Activated T-helper 1 cell treated with anti-CD3 and anti-CD28 coated beads, Interleukin-2, amount 50 U/mL, for 16 hours (primary cell): ENCODE measurements at places on chromosomes 5 and 9.

- DNase-seq: no peak
Observed at GRCh38 chr9:108136656-108137055, 647.1 kb upstream of the KLF4 start.

GRCh38 chr9:68455451-68455850, 85.2 kb downstream of the TMEM252 start:
- DNase-seq: no peak

DNA sequence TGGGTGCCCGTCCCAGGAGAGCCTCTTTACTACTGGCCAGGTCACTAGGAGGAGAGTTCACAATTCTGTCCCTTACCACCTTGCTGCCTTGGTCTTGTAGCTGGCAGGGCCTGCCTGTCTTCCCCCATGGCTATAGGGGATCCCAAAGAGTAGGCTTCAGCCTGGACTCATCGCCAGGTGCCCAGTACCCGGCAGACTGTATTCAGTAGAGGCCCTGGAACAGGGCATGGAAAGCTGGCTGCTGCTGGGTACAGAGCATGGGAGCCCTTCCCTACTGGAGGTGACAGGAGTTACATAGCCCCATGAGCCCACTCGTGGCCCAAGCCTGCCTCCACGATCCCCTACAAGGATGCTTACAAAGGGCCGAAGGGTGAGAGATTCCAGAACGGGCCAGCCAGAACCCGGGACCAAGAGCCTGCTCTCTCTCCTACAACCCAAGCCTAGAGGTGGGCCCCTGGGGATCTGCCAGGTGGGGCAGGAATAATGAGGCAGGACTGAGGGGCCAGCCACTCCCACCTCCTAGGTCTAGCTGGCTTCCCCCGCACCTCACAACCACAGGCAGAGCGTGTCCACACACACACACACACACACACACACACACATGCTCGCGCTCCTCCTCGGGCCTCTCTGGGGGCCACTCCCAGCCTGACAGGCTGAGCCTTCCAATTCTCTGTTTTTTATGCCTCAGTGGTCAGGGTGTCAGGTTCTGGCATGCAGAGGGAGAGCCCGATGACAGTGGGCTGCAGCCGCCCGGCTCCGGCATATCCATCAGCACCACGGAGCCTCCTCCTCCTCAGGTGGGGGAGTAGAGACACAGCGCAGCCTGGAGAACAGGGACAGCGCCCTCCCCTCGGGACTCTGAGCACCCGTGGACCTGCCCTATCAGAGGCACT, 186.0 kb downstream of the PAX5 start:
- no peak for DNase-seq

DNA sequence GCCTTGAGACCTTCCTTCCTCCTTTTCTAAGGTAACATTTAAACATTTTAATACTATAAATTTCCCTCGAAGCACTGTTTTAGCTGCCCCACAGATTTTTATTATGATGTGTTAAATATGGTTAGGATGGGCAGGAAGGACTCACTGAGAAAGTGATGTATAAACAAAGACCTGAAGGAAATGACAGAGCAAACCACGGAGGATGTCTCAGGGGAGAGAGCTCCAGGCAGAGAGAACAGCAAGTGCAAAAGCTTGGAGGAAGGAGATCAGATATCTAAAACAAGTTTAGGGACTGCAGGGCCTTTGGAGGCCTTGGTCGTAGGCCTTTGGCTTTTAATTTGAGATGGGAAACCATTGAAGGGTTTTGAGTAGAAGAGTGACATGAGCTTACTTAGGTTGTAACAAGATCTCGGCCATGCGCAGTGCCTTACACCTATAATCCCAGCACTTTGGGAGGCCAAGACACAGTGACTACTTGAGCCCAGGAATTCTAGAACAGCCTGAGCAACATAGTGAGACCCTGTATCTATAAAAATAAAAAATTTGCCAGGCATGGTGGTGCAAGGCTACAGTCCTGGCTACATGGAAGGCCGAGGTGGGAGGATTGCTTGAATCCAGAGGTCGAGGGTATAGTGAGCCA, 35.5 kb upstream of the LRRTM2 start:
- DNase-seq: no peak

GRCh38 chr5:100846772-100847171, 56.3 kb downstream of the ST8SIA4 start:
- DNase-seq: no peak

- no peak for DNase-seq
Observed at GRCh38 chr9:108748776-108749175, 107.0 kb downstream of the ACTL7B start.

DNA sequence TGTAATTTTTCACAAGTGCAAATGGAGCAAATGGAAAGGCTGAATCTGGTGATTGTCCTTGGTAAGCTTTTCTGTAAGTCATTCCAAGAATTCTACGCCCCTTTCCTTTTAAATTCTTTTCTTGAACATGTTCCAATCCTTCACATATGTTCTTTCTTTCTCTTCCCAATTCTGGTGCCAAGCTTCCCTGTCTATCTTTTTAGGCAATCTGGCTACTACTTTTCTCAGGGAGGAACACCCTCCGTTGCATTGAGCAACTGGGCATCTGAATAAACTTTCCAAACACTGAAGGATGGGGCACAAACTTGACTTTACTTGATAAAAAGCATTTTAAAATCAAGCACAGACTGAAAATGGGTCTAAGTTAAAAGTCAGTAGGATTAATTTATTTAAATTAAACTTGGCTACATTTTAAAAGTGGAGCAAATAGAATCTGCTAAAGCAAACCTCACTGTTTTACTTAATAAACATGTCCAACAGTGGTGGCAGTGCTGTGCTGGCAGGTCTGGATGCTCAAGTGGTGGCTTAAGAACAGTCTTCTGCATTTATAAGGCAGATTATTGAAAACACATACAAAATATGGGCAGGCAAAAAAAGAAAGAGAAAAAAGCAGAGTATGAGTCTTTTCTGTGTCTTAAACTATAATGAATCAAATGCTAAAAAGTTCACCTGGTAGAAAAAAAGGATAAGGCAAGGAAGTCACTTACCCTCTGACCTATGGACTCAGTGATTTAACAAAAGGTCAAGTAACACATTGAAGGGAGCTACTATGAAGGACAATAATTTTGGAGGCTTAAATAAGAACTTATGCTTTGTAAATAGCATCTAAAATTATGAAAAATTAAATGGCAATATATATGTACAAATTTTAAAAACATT, 5.4 kb downstream of the ELL2 start:
- DNase-seq: no peak

DNA sequence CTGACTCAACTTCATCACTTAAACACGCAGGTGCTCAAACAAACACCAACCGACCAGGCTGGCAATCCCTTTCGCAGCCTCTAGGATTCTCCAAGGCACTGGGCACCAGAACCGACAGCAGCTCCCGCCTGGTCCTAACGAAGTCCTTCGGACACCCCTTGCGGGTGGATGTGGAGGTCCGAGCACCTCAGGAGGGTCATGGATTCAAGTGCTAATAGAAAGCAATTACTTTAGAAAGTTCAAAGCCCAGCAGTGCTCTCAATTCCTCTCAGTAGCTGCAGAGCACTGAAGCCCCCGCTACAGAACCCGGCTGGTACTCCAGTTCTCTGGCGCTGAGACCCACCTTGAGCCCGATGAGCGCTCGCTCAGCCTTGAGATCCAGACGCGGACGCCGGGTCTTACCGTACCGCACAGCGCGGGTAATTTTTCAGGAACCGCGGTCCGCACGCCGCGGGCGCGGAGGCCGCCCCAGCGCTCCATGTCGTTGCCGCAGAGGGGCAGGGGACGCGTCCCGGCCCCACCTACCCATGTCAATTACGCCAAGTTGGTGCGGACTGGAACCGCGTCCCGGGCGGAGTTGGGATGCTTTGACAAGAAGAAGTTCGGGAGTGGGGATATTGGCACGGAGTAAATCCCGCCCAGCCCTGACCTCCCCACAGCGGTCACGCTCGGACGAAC, 638 bp downstream of the MARCHF3 start:
- peak; percentile 15 for DNase-seq

- no peak for DNase-seq
Observed at GRCh38 chr5:119343052-119343451, 12.8 kb upstream of the TNFAIP8 start.

DNA sequence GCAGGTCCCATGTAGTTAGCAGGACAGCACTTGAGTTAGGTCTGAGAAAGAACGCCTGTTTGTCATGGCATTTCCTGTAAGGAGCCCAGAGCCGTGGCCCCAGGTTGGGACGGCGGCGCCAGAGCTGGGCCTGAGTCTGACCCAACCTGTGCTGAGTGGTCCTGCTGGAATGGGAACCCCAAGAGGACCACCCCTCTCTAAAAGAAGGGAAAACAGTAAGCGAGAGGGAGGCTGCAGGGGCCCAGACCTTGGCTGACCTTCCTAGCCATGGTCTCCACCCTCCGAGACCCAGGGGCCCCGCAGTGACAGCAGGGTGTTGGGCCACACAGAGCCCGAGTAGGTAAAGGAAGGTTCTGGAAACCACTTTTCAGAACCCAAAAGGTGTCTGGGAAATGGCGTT, 1.8 kb upstream of the LRRC14B start:
- no peak for DNase-seq

- DNase-seq: no peak
Observed at GRCh38 chr9:83533296-83533695, 4.9 kb downstream of the FRMD3 start.

DNA sequence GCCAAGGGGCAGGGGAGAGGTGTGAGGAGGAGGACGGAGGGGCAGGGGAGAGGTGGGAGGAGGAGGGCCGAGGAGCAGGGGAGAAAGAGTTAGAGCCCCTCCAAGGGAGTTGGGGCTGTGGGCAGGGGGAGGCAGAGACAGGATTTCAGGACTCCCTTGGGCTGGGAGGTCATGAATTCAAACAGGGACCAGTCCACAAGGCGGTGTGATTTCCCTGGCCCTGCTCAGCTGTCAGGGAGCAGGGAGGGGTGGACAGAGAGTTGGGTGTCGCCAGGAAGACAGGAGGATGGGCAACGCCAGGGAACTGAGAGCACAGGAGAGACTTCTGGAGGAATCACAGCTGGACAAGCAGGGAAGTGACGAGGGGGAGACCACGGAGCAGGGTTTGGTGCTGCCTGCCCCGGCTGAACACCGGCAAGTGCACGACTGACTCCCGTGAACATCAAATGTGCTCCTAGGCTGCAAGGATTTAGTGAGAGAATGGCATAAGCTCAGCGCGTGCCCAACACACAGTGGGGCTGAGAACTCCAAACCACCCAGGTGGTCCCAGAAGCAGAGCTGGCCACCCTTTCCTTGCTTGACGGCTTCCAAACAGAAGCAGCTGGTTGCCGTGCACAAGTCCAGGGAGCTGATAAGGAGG, 17.8 kb upstream of the OLFM1 start:
- DNase-seq: no peak

DNA sequence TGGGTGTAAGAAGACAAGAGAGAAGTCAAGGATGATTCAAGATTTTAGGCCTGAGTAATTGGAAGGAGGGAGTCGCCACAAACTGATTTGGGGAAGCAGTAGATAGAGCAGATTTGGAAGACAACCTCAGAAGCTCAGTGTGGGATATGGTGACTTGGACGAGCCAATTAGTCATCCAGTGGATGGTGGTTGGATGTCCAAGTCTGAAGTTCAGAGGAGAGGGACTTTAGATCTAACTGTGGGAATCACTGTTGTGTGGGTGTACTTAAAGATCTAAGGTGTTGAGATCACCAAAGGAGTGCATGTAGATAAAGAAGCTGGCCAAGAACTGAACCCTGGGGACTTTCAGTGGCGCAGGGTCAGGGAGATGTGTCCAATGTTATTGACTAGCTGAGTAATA, 2.2 kb downstream of the IDNK start:
- no peak for DNase-seq

DNA sequence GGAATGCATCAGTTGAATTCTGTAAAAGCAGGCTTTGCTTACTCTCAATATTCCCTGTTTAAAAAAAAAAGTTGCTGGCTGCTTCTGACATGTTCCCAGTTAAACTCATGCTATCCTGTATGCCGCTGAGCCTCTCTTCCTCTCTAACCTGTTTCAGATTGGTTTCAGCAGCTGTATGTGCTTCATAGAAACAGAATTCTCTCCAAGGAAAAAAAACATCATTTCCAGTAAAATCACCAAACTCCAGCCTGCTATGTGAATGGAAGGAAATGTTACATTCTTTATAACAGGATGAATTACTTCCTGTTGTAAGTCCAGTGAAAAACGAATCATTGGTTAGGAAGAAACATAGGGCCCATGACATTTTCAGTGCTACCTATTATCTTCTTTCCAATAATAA, 25.7 kb upstream of the KCNV2 start:
- DNase-seq: no peak

DNA sequence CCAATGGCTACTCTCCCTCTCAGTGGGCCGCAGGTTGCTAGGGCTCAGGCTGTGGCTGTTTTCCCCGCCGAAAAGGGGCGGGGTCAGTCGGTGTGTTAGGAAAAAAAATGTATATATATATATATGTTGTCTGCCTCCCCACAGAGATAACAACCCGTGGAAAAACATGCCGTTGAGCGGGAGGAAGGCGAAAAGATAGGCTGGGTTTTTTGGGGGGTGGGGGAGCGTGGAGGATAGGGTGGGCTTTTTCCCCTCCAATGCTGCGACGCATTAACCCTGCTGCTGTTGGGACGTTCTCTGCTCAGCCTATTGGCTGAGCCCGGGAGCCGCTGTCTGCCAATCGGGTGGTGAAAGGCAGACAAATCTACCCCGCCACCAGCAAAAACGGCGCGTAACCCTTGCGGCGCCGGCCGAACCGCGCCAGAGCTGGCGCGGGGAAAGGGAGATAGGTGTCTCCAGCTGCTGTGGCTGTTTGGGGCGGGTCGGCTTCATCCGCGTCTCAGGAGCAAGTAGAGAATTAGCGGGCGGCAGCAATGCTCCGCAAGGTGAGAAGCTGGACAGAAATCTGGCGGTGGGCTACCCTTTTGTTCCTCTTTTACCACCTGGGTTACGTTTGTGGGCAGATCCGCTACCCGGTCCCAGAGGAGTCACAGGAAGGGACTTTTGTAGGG, at the start of gene PCDHGC4:
PCDHGC4 (plus strand) TSS at position 390 of the 671 bp plus-strand sequence; CDS start at position 534, 144 bp downstream.
- no peak for DNase-seq

GRCh38 chr9:107513464-107514100, 24.0 kb upstream of the KLF4 start:
- DNase-seq: no peak

DNA sequence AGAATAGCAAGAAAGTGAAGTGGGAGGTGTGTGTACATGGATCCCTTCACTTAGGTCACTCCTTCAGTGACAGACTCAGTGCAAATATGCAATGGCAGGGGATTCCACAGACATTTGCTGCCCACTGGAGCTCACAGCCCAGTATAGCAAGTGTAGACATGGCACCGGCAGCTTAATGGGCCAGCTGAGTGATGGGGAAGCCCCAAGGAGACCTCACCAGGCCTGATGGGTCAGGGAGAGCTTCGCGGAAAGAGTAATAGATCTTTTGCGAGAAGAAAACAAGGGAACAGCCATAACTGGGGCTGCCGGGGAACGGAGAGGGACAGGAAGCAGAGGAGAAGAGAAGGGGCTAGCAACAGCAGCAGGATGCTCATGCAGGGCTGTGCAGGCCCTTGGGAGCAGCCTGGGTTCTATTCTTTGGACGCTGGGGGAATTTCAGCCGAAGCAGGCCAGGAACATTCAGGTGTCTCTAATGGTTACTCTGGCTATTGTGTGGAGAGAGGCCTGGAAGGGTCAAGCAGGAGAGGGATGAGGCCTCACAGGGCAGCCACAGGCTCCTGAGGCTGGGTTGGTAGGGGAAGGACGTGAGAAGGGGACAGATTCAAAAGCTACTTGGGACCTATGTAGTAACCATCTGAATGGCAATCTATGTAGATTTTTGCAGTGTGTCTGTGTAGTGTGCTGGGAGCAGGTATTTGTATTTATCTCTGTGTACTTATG, 27.0 kb downstream of the TCF7 start:
- peak; percentile 3 for DNase-seq
